Stimulated activated CD8-positive, alpha-beta memory T cell treated with anti-CD3 and anti-CD28 coated beads, Interleukin-7, amount 100 ng/mL, for 24 hours (primary cell): ENCODE measurements at places on chromosomes 5 and 9.

- DNase-seq = no peak
Measured at GRCh38 chr5:42531611-42532010, 108.4 kb downstream of the GHR start.

GRCh38 chr5:14996997-14997396, 125.4 kb upstream of the ANKH start:
- no peak for DNase-seq

DNA sequence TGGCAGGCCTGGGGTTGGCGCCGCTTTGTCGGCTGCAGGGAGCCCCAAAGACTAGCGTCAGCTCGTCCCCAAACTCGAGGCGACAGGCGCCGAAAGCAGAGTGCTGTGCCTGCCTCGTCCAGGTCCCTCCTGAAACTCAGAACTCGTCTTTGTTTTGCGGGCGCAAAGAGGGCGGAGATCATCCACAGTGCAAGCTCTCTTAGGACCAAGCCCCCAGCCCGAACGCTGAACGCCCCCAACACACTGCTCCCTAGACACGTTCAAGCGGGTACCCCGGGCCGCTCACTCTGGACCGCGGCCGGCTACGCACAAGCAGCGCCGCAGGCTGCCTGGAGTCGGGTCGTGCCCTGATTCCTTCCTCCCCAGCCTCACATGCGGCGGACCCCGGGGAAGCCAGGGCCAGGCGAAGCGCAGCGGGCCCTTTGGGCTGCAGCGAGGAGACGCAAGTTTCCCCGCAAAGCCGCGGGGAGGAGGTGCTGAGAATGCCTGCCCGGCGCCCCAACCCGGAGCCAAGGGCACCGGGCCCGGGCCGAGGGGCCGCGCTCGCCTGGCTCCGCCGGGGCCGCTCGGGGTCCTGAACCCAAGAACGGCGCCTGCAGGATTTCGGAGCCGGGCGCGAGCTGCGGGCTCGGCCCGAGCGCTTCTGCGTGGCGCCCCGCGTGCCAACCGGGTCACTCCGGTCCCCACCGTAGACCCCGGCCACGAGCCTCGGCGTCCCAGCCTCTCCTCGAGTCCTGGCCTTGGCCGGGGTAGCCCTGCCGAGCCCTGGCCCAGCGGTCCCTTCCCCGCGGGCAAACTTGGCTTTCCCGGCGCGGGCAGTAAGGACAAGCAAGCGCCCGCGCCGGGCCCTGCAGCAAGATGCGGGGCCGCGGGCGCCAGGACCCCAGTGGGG, 738 bp downstream of the FSTL4 start:
- DNase-seq = no peak

DNA sequence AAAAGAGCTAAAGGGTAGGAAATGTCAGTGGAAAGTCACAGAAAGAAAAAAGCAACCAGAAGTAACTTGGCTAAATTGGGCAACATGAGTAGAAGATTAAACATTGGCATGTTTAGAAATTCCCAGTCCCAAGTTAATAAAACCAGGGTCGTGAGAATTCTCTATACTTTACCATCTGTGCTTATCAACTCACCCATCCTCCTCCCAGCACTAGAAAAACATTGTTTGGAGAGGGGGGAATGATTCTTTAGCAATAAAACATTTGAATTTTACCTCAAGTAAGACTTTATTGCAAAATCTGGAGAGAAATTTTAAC, 79.6 kb downstream of the PRKACG start:
- DNase-seq = no peak

DNA sequence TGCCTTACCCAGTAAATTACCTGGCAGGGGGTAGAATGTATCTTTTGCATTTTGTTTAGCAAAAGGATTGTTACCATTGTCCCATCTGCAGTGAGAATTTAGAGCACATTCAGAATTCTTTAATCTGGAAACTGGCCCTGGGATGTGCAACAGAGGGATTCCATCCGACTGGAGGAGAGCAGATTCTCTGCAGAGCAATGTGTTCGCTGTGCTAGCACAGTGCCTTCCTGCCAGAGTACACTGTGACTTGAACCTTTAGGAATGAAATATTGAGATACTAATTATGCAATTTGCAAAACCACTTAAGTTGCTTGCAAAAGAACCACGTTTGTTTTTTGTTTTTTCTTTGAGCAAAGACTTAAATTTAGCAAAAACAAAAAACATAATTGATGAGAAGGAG, 22.5 kb upstream of the DMRT1 start:
- no peak for DNase-seq

GRCh38 chr5:1561402-1561929, 37.7 kb upstream of the LPCAT1 start:
- no peak for DNase-seq

DNA sequence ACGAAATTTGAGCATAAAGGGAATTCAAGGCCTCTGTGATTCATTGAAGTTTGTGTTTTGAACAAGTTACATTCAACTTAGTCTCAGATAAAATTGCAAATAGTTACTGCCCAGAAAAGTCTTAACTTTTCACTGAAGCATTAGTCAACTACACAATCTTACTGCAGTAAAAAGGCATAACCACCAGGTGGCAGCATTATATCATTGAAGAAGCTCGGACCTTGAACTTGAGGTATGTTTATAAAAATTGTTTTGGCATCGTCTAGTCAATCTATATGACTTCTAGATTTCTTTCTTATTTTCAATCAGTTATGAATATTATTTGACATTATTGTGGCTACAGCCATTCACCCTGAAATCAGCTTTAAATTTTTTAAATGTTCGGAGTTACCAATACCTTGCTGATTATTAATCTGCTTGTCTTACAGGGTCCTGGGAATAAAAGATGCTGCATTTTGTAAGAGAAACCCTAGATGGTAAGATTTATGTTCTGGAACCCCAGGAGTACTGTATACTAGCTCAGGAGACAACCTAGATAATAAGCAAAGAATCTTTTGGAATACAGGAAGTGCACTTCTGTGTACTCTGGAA, 83.9 kb upstream of the GRAMD2B start:
- no peak for DNase-seq

- DNase-seq = no peak
Measured at GRCh38 chr5:44809956-44810420, 1.2 kb downstream of the MRPS30 start.

DNA sequence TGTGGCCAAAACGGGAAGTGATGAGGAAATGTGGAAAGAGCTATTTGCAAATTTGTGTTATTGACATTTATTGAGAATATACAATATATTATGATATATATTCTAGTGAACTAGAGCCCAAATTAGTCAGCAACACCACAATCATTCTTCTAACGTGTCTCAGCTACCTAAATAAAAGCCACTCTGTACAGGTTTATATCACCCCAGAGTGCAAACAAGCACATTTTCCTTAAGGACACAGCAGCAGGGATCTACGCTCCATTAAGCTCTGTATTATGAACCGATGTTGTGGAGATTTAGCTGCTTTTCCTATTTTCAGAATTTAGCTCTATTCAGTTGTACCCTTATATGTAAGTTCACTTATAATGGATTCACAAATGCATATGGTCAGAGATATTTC, 77.9 kb downstream of the CDH18 start:
- DNase-seq = no peak

DNA sequence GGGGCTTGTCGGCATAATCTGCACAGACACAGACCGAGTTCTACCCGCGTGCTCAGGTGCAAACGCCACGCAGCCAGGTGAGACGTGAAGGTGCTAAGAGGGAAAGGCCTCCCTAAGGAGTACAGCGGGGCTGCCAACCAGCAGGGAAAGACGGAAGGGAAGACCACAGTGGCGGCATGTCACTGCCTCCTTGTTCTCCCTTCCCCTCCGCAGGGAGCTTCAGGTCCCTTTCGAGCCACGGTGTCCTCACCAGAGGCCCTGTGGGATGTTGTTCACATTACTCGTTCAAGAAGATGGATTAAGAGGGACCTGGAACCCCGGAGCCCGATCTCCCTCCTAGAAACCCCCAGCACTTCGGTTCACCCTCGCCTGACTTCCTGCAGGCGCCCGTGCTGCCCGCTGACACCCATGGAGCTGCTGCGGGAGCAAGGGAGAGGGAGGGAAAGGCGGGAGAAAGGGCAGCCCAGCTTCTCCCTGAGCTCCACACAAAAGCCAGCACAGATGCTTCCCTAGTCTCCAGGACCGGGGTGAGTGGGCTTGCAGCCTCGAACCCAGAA, 686 bp downstream of the BRD9 start:
- no peak for DNase-seq

GRCh38 chr5:58925627-58926540, 343.0 kb downstream of the RAB3C start:
- DNase-seq = no peak

GRCh38 chr5:10485897-10486296, 44.2 kb downstream of the ROPN1L start:
- no peak for DNase-seq

DNA sequence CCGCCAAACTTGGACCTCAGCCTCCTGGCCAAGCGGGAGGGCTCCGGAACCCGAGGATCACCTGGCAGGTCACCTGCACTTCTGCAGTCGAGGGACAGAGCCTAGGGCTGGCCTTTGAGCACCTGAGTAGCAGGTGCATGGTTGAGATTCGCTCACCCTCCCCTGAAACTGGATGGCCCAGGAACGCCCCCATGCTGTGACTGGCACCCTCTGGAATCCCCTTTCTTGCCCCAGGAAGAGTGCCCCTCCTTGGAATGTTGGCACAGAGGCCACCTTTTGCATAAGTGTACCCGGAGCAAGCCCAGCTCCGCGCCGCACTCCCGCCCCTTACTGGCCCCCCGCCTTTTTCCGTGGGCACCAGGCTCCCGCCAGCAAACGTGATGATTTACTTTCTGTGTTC, 112.5 kb upstream of the IER5L start:
- no peak for DNase-seq

- no peak for DNase-seq
Measured at GRCh38 chr9:91917436-91917835, 32.6 kb downstream of the ROR2 start.

DNA sequence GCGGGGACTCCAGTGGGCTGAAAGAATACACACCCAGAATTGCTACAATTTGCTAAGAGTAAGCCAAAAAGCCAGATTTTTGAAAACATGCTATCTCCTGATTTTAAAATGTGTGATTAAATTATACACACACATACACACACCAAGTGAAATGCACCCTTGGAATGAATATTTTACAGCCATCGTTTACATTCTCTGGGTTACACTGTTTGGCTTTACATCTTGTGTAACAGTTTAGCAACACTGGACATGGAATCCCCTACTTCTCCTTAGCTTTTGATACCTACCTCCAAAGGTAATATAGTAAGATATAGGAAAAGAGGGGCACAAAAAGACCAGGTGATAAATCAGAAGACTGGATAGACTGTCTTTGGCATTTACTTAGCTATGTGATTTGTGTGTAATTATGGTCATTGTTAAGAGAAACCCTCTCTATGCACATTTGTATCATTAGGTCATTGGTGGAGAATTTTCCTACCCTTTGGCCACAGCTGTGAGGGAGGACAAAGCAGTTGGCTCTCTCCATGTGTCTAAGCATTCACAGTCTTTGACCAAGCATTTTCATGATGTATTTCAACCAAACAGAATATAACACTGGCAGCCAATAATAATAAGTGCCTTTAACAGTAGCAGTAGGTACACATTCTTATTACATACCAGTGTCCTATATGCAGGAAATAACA, 7.6 kb downstream of the SVEP1 start:
- DNase-seq = no peak

DNA sequence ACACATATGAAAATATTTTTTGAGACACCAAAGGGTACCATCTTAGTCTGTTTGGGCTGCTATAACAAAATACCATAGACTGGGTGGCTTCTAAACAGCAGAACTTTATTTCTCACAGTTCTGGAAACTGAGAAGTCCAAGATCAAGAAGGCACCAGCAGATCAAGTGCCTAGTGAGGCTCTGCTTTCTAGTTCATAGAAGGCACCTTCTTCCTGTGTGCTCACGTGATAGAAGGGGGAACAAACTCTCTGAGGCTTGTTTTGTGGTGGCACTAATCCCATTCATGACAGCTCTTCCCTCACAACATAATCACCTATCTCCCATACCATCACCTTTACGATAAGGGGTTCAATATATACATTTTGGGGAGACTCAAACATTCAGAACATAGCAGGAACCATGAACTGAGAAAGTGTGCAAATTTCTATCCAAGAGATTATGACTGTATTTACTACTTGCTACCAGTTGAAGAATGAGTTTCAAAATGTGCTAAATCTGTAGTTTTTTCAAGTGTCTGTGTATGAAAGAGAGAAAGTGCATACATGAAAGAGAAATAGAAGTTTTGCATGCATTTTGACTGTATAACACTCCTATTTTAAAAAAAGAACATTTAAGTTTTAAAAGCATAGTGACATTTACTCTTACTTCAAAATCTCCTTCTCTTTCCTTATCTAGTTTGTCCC, 207.3 kb downstream of the PARP8 start:
- no peak for DNase-seq

- peak; percentile 53 for DNase-seq
Measured at GRCh38 chr9:91734371-91734981, 215.6 kb downstream of the ROR2 start.

GRCh38 chr9:107172160-107172978, 110.7 kb upstream of the RAD23B start:
- DNase-seq = peak; percentile 17

DNA sequence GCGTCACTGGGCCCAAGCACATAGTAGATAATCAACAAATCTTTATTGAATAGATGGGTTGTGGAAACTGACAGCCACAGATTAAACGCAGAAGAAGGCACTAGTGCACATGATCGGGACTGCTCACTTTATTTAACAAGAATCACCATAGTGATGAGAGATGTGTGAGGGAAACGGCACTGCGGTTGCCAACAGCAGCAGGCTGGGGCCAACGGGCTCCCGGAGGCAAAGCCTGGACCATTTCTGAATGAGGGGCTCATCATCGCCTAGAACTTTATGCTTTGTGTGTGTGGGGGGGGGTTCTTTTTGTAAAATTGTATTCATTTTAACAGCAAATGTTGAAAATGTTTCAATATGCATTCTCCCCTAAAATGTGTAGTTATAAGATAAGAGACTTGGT, 61.9 kb upstream of the RUFY1 start:
- DNase-seq = no peak

GRCh38 chr5:81848362-81848880, 97.5 kb upstream of the SSBP2 start:
- DNase-seq = no peak

DNA sequence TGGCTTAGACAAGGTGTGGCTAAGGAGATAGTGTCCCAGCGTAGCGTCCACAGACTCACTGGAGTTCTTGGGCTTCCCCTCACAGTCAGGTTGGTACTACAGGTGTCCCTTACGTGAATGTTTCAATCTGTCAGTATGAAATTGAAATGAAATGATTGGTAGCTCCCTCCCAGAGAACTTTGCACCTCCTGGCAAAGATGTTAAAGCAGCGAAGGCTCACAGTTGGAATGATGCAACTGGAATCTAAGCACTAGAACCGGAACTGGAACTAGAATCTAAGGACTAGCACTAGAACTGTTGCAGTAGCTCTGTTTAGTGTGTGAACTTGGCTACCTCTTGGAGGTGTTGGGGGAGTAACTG, 1.1 kb downstream of the SLC31A1 start:
- DNase-seq = no peak
